ENCODE measurements at places on chromosomes 3 and 15.
A peak's percentile ranks its signal among the peaks of the same experiment; 100 is the strongest.

DNA sequence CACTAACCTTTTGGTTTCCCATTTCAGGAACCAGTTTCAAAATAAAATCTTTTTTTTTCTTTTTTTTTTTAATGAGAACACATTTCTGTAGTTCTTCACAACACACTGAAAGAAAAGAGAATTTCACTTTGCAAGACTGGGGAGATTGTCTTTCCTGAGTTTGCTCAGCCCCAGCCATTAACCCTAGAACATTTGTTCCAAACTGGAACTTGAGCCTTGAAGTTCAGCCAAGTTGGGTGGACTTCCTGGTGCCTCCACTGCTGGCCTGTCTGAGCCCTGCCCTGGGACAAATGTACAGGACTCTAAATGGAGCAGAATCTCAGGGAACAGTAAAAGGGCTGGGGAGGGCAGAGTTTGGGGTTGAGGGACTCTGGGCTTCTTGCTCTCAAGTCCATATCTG, 196.4 kb upstream of the LPP start:
- DNase-seq = no peak

- no peak for DNase-seq
Observed at GRCh38 chr15:66857694-66858093, 155.7 kb downstream of the SMAD6 start.

- DNase-seq = no peak
Observed at GRCh38 chr3:133966954-133967353, 62.8 kb downstream of the SLCO2A1 start.

DNA sequence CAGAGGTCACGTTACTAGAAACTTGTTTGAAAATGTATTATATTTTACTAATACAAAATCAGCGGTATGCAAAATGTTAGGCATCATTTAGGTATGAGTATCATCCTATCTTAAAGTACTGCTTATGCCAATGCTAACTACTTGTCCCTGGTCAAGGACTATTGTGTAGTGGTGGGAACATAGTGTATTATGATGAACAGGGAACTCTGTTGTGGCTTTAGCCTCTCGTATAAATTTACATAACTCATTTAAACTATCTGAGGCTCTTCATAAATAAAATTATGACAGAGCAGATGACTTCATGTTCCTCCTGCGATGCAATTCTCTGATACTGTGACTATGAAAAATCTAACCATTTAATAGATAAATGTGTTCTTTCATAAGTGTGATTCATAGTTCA, 451.9 kb downstream of the NLGN1 start:
- no peak for DNase-seq

DNA sequence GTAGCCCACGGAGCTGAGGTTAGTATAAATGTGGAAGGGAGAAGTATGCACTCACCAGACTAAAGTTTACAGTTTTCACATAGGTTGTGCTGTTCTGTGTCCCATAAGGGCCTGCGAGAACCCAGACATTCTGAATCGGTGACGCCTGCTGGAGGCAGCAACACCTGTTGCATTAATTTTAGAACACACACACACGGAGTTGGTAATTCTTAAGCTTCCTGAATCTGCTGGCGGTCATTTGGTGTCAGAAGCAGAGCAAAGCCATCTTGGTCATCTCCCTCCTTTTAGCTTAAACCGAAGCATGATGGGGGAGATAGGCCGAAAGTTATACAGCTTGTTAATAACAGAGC, 41.1 kb upstream of the AP3B2 start:
- DNase-seq = peak; percentile 52

DNA sequence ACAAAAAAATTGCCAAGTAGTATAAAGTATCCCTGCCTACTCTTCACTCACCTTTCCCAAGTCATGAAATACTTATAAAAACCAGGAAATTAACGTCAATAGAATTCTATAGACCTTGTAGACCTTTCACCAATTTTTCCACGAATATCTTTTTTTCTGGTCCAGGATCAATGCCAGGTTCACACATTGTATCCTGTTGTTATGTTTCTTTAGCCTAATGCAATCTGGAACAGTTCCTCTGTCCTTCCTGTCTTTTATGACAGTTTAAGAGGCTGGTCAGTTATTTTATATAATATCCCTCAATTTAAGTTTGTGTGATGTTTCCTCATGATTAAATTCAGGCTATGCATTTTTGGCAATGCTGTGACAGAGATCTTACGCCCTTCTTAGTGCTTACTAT, 63.2 kb upstream of the MAGI1 start:
- no peak for DNase-seq

DNA sequence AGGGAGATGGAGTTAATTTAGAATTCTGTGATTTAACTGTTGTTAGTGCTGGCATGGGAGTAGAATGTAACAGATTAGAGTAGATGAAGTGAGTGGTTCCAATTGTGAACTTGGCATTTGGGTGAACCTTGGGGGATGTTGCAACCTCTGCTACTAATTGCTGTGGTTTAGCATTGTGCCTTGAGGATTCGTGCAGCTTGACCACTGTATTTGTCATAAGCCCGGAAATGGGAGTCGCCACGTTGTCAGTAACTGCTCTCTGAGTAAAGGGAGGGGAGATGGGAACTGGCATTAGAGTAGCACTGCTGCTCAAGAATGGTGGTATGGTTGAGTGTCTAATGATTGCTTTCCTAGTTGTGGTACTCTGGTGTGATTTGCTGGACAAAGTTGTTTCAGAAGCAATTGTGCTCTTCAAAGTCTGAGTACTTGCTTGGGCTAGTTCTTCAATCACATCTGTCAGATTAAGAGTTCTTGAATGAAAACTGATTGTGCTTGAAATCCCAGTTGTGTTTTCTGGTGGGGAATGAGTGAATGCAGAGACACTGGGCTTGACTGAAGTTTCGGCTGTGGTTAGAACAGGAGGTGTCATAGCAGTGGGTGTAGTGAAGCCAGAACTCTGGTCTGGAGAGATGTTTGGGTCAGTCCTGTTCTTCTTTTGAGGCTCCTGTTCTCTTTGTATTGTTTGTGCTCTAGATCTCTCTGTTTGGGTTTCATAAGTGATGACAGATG, 15.4 kb downstream of the IGSF10 start:
- DNase-seq = peak; percentile 37

DNA sequence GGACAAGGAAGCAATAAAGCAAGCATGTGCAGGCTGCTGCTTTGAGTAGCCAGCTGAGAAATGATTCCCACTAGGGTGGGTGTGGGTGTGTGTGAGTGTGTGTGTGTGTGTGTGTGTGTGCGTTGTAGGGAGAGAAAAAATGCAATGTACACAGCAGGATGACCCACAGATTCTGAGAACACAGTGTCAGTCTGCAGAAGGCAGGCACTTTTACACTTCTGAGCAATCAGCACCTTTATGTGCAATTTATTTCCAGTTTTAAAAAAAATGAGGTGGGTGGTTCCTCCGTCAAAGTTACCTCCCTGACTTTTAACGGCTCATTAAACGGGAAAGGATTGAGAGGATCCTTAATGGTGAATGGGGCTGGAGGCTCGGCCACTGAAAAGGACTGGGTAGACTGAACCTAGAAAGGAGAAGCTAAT, 38.5 kb upstream of the LIPC start:
- DNase-seq = no peak

GRCh38 chr3:55519019-55519418, 31.9 kb upstream of the WNT5A start:
- DNase-seq = no peak

- no peak for DNase-seq
Observed at GRCh38 chr3:38059148-38059547, 20.1 kb downstream of the DLEC1 start.

DNA sequence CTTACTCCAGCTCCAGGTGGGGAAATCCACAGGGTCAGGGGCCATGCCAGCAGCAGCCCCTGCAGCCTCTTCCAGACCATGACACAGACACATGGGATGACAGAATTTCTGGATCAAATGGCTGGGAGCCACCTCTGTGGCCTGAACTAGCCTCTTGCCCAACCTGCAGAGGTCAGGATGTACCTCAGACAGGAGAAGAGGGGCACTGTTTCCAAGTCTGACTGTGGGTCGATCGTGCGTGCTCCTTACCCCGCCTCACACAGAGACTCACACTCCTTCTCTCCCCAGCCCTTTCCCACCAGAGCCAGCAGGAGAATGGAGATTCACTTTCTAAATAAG, 131.9 kb downstream of the FAM43A start:
- DNase-seq = no peak

DNA sequence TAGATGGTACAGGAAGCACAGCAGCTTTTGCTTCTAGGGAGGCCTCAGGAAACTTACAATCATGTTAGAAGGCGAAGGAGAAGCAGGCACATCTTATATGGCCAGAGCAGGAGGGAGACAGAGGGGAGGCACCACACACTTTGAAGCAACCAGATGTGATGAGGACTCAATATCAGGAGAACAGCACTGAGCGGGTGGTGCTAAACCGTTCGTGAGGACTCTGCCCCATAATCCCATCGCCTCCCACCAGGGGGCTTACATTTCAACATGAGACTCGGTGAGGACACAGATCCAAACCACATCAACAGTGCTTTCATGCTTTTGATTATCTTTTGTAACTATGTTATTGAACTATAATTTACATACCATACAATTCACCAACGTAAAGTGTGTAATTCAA, 7.6 kb upstream of the TMEM44 start:
- peak; percentile 82 for DNase-seq

GRCh38 chr3:71163198-71163918, 420.2 kb downstream of the FOXP1 start:
- no peak for DNase-seq

GRCh38 chr15:55334997-55335396, 16.0 kb downstream of the PIGB start:
- DNase-seq = no peak

DNA sequence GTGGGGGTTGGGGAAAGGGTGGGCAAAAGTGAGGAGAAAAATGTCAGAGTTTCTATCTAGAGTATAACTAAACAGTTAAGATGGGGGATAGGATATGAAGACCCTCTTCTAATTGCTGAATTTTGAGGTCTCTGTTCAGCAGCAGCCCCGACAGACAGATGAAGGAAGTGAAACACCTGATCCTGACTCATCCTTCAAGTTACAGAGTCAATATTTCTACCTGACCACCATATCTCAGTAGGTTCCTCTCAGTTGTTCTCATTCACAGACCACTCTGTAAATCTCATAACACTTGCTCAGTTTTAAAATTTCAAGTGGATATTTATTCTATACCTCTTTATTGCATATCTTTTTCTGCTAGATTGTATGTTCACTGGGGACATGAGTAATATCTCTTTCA, 69.5 kb downstream of the CCDC54 start:
- DNase-seq = no peak

DNA sequence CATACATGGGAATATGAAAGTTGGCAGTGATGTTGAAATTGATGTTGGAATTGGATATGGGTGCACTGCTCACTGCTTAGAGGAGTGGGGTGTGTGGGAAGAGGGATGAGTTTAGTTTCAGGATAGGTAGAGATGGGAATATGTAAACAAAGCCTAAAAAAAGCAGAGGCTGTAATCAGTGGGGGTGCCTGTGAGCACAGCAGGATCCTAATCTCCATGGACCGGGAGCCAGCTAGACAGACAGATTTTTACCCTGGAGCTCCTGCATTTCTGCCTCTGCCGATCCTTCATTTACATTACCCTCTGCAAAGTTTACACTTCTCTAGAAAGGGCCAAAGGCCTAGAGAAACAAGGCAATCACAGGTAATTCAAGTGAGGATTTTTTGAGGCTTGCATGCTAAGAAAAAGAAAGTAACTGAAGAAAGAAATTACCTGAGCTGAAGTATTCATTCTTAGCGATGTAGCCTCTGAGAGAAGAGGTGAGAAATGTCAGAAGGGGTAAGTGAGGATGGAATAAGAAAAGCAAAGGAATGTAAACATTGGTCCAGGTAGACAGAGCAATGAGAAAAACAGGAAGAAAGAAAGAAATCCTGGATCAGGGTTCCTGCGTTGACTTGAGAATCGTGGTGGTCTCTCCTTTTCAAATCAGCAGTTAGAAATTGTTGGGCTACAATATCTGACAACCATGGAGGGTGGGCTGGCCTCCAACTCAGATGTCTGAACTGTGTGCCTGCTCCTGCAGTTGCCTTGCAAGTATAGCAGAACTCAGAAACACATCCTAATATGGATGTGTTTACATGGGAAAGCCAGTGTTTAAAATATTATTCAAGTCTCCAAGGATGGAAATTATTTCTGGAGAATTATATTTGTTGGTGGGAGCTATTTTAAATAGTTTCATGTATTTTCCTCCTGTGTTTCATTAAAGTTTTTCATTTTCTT, 79.8 kb downstream of the CRTC3 start:
- no peak for DNase-seq

GRCh38 chr3:9146367-9147071, 102.9 kb downstream of the SRGAP3 start:
- no peak for DNase-seq

DNA sequence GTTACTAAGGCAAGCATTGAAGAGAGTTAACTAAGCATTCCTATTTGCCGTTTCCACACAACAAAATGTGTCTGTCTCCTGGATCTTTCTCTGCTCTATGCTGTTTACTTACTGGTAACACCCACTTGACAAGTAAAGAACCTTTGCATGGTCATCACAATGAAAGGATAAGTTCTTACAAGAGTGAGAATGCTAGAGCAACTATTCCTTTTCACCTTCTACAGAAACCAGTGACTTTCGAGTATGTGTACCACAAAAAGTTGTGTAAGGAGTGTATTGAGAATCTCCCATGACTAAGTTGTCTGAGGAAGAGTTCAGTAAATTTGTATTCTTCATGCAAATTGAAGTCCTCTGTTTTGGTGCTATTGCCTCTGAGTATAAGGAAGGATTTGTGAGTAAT, 10.8 kb downstream of the TIPARP start:
- DNase-seq = no peak

DNA sequence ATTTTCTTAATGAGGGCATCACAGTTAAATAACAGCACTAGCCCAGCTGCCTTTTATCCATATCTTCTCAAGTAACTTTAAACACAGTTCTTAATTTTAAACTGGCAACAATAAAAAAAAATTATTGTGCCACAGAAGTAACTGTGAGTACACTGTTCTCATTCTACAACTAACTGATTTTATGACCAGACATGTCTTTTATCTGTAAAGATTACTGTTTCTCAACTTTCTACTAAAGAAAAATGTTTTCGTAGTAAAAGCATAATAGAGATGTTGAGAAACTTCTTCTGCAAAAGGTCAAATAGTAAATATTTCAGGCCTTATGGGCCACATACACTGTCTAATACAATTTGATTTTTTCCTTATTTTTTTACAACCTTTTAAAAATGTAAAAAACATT, 32.0 kb downstream of the PLOD2 start:
- no peak for DNase-seq

DNA sequence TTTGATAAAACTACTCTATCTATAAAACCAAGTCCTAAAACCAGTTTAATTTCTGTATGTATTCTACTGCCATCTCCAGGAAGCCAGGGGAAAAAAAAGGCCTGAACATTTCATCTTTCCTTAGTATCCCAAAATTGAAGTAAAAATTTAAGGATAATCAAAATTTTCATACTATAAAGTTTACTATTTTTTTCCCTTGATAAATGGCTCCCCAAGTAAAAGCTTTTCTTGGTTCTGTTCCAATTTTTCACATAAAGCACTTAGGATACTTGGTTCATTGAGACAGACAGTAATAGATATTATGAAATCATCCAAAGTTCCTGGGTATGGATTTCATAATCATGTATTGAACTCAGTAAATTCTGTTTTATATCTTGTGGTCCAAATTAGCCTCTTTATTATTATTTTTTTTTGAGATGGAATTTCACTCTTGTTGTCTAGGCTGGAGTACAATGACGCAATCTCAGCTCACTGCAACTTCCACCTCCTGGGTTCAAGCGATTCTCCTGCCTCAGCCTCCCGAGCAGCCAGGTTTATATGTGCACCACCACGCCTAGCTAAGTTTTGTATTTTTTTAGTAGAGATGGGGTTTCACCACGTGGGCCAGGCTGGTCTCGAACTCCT, 34.5 kb downstream of the ICE2 start:
- DNase-seq = peak; percentile 22
